ENCODE measurements at places on chromosomes 4 and X. TPM values are rescaled to one million over a fixed set of nuclear protein-coding genes. Genes with fewer than 3 reads are reported as not detected.

GRCh38 chrX:40174854-40175510, 77.2 kb upstream of the BCOR start:
- peak; percentile 1 for ATAC-seq

GRCh38 chrX:120463241-120463640, 5.9 kb downstream of the LAMP2 start:
- no peak for ATAC-seq

DNA sequence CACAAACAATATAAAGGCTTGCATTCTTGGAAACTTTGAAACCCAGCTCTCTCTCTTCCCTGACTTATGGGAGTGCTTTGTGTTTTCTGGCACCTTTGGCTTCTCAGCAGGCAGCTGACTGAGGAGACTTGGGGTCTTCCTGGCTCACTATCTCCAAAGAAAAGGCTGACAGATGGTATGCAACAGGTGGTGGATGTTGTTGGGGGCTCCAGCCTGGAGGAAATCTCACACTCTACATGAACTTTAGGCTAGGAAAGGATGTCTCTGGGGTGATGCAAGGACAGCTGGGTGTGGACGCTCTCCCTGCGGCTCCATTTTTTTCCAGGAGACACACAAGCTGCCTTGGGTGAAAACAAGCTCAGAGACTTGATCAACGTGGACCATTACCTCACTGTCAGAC, 67.4 kb downstream of the DNAAF6 start:
- no peak for ATAC-seq

Gene MTMR8
- total RNA-seq, result 5.9 TPM

Gene STATH
- not detected for total RNA-seq

DNA sequence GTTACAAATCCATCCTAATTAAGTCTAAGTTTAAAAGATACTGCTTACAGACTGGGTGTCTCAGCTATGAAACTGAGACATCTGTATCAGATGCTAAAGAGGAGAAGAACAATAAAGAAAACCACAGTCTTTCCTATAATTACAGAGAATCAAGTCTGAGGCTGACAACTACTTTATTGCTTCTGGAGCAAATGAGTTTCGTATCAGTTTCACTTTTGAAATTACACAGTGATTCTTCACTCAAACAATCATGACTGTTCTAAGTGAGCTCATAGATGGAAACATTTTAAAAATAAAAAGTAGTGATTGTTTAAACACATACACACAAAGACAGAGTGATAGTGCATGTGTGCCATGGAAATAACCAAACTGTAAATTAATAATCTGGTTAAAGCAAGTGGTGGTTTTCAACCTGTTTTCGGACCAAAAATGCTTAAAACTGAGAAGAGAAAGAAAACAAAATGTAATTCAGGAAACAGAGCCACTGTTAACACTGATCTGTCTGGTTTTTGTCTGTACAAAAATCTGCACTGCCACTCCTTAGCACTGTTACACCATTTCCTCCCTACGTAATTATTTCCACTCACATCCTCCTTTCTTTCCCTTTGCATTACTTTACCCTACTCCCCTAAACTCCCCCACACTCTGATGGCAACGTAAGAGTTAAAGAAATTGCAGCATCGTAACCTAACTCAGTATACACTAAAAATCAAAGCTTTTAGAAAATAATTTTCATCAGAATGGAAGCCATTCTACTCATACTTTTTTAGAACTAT, 12.5 kb downstream of the RFC1 start:
- ATAC-seq, result peak; percentile 90

Gene BMX
- total RNA-seq, result not detected

DNA sequence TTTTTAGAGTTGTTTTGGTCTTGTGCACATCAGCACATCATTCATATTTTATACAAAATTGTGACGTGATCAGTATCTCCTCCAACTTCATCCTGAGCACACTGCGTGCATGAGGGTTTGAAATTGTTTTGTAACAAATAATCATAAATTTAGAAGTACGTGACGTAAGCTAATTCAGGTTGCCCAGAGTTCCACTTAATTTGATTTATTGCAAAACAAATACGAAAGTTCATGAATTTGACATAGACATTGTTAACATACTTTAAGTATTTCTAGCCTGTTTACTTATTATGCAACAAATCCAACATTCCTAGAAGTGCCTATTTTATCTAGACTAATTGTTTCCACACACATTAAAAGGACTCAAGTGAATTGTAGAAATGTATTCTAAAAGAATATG, 48.3 kb downstream of the MAP7D3 start:
- no peak for ATAC-seq

Measured in activated T-helper 17 cell treated with anti-CD3 and anti-CD28 coated beads, Interleukin-2, amount 50 U/mL, for 72 hours (primary cell).